ENCODE measurements at places on chromosomes 13 and 19.

- DNase-seq: no peak
These were observed 431.2 kb downstream of the FOXO1 start for GRCh38 chr13:40235160-40235796.

GRCh38 chr19:7565332-7565731 is 29.8 kb downstream of the PNPLA6 start:
- DNase-seq: no peak

DNA sequence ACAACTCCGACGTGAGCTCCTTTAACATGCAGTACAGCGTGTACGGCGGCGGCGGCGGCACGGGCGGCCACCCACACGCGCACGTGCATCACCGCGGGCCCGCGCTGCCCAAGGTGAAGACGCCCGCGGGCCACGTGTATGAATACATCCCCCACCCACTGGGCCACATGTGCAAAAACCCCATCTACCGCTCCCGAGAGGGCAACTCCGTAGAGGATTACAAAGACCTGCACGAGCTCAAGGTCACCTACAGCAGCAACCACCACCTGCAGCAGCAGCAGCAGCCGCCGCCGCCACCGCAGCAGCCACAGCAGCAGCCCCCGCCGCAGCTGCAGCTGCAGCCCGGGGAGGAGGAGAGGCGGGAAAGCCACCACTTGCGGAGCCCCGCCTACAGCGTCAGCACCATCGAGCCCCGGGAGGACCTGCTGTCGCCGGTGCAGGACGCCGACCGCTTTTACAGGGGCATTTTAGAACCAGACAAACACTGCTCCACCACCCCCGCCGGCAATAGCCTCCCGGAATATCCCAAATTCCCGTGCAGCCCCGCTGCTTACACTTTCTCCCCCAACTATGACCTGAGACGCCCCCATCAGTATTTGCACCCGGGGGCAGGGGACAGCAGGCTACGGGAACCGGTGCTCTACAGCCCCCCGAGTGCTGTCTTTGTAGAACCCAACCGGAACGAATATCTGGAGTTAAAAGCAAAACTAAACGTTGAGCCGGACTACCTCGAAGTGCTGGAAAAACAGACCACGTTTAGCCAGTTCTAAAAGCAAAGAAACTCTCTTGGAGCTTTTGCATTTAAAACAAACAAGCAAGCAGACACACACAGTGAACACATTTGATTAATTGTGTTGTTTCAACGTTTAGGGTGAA is 6.6 kb downstream of the SLITRK5 start:
- no peak for DNase-seq

DNA sequence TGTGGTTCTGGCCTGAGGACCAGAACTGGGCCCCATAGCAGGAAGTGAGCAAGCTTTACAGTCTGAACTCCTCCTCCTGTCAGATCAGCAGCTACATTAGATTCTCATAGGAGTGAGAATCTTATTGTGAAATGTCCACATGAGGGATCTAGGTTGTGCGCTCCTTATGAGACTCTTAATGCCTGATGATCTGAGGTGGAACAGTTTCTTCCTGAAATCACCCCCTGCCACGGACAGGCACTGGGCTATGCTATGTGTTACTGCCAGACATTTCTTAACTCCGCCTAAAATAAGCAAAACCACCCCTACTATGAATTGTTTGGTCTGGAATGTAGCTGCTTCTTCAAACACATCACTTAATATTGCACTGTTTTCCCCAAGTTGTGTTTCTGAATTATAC is 4.6 kb downstream of the FBXL3 start:
- no peak for DNase-seq

DNA sequence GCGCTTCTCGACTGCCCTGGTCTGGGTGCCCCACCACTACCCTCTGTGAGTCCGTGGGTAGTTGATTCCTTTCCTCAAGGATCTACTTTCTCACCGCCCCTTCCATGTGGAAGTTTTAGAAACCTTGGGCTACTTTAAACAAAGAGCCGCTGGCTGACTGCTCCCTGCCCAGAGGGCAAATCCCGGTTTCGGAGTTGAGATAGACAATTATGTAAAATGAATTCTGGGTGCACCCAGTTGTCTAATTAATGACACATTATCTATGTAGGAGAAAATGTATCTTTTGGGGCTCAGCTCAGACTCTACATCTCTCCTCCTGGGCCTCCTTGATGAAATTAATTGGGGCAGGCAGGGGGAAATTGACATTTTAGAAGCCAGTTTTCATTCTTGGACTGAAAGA is 305.4 kb downstream of the UQCRFS1 start:
- no peak for DNase-seq

DNA sequence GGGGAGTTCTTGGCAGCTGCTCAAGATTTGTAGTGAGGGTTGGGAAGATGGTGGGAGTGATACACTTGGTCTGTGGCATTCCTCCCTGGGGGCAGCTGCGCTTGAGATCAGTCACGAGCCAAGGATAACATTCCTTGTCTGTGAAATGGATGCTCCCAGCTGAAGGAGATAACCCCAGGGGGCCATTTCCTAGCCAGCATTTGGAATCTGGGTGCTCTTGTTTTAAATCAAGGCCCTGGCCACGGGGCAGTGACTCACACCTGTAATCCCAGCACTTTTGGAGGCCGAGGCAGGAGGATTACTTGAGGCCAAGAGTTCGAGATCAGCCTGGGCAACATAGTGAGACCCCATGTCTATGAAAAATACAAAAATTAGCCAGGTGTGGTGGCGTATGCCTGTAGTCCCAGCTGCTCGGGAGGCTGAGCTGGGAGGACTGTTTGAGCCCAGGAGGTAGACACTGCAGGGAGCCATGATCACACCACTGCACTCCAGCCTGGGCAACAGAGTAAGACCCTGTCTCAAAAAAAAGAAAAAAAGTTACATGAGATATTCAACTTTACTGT is 4.6 kb downstream of the PKN1 start:
- no peak for DNase-seq

DNA sequence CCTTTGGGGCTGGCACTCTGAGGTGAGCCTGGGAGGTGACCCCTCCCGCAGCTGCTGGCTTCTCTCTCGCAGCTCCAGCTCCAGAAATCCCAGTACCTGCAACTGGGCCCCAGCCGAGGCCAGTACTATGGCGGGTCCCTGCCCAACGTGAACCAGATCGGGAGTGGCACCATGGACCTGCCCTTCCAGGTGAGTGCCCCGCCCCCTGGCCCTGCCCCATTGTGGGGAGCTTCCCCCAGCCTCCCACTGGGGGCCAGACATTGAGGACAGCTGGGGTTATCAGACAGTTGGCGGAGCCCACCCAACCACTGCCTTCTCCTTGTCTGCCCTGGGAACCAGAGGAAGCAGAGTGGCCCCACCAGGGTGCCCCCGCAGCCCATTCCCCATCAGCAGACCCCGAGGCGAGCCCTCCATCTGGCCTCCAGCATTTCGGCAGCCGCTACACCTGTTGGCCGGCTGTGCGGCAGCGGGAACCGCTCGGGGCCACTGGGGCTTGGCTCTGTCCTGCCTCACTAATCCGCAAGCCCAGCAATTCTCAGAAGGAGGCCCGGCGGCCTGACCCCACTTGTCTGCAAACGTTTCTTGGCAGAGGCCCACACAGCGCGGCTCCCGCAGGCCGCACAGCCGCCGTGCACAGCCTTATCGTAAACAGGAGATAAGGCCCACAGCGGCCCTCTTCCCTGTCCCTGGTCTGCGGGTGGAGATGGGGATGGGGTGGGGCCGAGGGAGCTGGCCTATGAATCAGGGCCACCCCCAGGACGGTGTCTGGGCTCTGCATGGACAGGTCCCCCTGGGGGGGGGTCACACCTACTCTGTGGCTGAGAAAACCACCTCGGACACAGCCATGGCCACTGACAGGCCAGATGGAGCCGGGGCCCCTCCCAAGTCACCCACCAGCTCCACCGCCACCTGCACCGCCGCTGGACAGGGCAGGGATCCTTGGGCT is 48.0 kb downstream of the COMP start:
- no peak for DNase-seq

GRCh38 chr19:6416658-6417405 is 7.8 kb downstream of the KHSRP start:
- DNase-seq: no peak

GRCh38 chr13:20016649-20017364 is 58.3 kb downstream of the ZMYM2 start:
- DNase-seq: no peak

DNA sequence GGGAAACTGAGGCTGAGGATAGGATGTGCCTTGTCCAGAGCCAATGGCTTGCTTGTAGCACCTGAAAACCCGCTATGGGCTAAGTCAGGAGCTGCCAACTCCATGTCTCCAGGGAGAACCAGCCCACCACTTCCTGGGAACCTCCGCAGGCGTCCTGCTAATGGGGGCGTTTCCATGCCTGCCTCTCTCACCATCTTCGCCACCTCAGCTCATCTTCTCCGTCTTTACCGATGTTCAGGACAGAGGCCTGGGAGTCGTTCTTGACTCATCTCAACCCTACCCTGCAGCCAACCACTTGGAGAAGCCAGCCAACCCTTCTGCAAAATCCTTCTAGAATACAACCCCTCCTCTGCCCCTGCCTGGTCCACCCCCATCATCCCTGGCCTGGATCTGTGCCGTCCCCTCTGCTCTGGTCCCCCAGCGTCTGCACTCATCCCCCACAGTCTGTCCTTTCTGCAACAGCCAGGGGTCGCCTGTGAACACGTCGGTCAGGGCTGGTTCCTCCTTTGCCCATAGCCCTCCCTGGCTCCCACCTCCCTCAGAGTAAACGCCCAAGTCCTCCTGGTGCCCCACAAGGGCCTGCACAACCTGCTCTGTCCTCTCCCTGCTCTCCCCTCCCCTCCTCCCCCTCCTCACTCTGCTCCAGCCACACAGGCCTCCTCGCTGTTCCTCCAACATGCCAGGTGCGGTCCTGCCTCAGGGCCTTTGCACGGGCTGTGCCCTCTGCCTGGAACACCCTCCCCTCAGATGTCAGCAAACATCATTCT is 31.0 kb downstream of the PTPRS start:
- no peak for DNase-seq

DNA sequence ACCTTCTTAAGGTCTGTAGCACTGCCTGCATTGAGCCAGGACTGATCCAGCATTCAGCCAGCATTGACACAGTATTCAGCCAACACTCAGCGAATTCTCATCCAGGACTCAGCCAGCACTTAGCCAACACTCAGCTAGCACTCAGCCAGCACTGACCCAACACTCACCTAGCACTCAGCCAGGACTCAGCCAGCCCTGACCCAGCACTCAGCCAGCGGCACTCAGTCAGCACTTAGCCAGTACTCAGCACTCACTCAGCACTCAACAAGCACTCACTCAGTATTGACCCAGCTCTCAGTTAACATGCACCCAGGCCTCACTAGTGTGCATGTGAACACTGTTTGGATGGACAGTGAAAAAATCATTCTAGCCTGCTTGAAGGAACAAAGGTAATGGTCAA is 55.0 kb downstream of the TSHZ3 start:
- DNase-seq: no peak

DNA sequence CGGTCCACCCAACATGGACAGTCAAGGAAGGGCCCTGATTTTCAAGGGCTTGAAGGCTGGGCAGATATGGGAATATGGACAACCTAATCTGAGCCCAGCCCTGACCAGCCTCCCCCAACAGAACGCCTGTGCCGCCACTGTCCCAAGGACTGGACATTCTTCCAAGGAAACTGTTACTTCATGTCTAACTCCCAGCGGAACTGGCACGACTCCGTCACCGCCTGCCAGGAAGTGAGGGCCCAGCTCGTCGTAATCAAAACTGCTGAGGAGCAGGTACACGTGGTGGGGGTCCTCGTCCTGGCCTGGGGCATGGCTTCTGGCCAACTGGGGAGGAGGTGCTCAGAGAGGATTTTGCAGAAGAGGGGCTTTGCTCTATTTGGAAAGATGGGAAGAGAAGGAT is 3.5 kb downstream of the CLEC4M start:
- no peak for DNase-seq

GRCh38 chr19:46762245-46762890 is 16.1 kb upstream of the STRN4 start:
- no peak for DNase-seq

GRCh38 chr19:6718741-6719539 is 1.5 kb downstream of the C3 start:
- DNase-seq: peak; percentile 28

DNA sequence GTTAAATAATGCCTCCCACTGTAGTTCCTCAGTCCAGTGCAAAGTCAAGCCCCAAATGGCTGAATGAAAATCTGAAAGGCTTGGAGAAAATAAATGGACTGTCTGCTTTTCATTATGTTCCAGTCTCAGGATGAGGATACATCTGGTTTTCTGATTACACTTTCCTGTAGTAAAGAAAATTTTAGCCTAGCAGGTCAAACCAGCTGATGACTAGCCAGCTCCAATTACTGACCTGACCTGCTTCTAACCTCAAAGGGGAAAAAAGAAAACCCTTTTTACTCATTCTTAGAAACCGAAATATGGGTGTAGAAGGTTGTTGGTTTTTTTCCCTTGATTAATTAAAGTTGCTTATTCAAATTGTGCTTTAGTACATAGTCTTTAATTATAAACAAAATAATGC is 418.4 kb downstream of the EFNB2 start:
- no peak for DNase-seq

DNA sequence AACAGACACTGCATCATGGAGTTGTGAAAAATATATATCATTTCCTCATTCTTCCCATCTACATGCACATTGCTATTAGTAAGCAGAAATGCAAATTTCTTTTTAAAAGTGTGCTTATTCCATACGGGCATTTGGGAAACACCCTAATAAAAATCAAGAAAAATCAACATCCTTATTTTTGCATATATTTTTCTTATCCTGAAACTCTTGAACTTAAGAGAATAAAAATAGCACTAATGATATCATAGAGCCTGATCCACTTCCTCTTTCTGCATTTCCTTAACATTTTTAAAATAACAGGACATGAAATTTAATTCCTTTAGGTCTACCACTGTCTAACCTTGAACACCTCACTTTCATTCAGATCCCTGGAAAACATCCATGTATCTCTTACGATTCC is 123.3 kb downstream of the VWA8 start:
- DNase-seq: no peak

GRCh38 chr13:37230346-37230745 is 124.9 kb upstream of the CSNK1A1L start:
- DNase-seq: no peak

DNA sequence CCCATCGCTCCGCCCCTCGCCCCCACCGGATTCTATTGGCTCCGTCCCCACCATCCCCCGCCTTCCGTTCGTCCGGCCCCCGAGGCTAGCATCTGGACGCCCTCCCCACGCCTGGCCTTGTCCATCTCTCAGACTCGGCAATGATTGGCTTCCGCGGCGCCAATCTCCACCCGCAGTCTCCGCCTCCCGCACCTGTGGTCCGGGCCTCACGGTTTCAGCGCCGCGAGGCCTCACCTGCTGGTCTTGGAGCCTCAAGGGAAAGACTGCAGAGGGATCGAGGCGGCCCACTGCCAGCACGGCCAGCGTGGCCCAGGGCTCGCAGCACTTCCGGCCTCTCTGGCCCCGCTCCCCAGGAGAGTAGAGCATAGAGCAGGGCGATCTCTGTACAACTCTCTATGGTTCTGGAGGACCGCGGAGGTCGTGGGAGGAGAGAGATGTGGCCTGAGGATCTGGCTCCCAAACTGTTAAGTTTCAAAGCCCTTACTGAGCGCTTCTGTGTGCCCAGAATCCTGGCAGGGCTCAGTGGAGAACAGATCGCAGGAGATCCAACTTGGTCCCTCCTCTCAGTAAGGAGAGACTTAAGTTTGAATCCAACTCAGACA is at the start of gene ERCC1:
ERCC1 (minus strand) TSS at position 329 of the 602 bp plus-strand sequence. CDS start 543 bp downstream, outside the sequence.
- peak; percentile 90 for DNase-seq

All from CD4-positive, alpha-beta T cell treated with Interleukin-12 subunit alpha and Interleukin-12 subunit beta, for 1 hour (primary cell).